IMR-90 (cell line): ENCODE measurements at places on chromosomes 4 and X. TPM values are rescaled to one million over a fixed set of nuclear protein-coding genes. Genes with fewer than 3 reads are reported as not detected.
A peak's percentile ranks its signal among the peaks of the same experiment; 100 is the strongest.

DNA sequence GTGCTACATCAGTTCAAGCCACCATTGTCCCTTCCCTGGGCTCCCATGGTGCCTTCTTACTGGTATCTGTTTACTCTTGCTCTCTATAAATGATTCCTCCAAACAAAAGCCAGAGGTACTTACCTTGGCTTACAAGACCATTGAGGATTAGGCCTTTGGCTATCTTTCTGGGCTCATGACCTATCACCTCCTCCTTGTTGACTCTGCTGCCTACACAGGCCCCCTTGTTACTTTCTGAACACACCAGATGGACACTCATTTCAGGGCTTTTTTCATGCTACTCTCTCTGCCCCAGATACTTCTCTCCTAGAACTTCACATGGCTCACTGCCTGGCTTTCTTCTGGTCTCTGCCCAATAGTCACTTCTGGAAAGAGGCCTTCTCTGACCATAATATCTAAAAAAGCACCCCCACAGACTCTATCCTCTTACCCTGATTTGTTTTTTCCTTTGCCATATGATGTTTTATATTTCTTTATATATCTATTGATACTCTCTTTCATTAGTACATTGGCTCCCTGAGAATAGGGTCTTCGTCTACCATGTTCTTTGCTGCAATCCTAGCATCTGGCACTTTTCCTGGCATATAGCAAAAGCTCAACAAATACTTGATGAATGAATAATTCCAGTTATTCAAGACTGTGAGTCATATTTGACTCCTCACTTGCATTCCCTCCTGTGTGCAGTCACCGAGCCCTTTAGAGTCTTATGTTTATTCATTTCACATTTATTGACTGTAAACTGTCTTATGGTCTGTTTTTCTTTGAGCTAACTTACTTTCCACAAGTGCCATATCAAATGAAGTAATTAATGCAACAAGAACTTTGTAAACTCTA, 27.1 kb upstream of the TAPT1 start:
- no peaks in the 10 kb centered on the region for H3K27me3 ChIP-seq
- no peak overlapping the region; the same call in 1 of the 2 replicates for H3K27ac ChIP-seq
- DNase-seq, result peak; percentile 88
- no peak overlapping the region for H3K4me3 ChIP-seq
- peaks cover 2% of the 10 kb centered on the region; the same call in 1 of the 2 replicates for H3K36me3 ChIP-seq

- no peaks in the 10 kb centered on the region for H3K4me1 ChIP-seq
- no peak overlapping the region for H3K4me3 ChIP-seq
- H3K27me3 ChIP-seq, result no peaks in the 10 kb centered on the region
- DNase-seq, result no peak
- H3K27ac ChIP-seq, result no peak overlapping the region
Observed at GRCh38 chr4:159526172-159526571, 423.3 kb downstream of the RAPGEF2 start.

GRCh38 chrX:433771-434170, 47.1 kb upstream of the PPP2R3B start:
- H3K36me3 ChIP-seq, result no peaks in the 10 kb centered on the region
- no peak for DNase-seq
- peaks cover 4% of the 10 kb centered on the region for H3K27me3 ChIP-seq
- no peak overlapping the region for H3K4me3 ChIP-seq
- no peaks in the 10 kb centered on the region for H3K4me1 ChIP-seq

DNA sequence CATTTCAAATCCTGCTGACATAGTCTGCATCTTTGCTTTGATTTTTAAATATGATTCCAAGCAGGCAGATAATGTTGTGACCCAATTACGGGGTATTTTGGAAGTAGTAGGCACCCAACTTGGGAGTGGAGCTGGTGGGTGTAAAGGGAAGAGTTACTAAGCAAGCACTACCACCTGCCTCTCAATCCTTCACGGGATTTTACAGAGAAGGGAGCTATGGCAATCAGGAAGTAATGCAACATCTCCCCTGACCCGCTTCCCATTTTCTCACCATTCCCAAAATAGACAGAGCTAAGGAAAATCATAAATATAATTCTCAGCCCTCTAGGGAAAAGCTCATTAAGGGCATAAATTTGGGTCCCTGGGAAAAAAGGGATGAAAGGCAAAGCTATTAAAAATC, 9.2 kb downstream of the APBB2 start:
- no peak for DNase-seq
- no peak overlapping the region for H3K4me3 ChIP-seq
- H3K4me1 ChIP-seq, result peaks cover 28% of the 10 kb centered on the region
- no peaks in the 10 kb centered on the region for H3K36me3 ChIP-seq

DNA sequence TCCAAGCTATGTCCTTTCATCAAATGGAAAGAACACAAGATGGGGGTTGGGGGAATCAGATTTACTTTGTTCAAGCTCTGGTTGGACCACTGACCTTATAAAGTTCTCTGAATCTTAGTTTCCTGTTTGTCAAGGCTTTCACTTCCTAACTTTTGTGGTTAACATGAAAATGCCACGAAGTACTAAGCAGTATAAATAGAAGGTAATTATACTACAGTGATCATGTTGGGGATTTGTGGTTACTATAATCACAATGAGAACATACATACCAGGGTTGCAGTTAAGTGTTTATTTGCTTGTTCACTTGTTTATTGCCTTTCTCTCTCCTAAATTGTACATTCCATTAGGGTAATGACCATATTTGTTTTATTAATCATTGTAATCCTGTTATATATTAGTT, 53.2 kb downstream of the SPRY1 start:
- no peaks in the 10 kb centered on the region for H3K36me3 ChIP-seq
- no peak overlapping the region for H3K4me3 ChIP-seq
- H3K27ac ChIP-seq, result no peak overlapping the region
- H3K27me3 ChIP-seq, result no peaks in the 10 kb centered on the region

ERCC6L gene
- polyA plus RNA-seq, result 1.8 and 2.3 TPM in 2 replicates
